ENCODE measurements at places on chromosomes 6 and 20. TPM values are rescaled to one million over a fixed set of nuclear protein-coding genes. Genes with fewer than 3 reads are reported as not detected.

- no peak for DNase-seq
Measured at GRCh38 chr6:13851330-13851729, 37.0 kb upstream of the MCUR1 start.

The ANKEF1 gene
- 7.7 TPM for polyA plus RNA-seq

The HLA-DOA gene
- polyA plus RNA-seq: not detected

DNA sequence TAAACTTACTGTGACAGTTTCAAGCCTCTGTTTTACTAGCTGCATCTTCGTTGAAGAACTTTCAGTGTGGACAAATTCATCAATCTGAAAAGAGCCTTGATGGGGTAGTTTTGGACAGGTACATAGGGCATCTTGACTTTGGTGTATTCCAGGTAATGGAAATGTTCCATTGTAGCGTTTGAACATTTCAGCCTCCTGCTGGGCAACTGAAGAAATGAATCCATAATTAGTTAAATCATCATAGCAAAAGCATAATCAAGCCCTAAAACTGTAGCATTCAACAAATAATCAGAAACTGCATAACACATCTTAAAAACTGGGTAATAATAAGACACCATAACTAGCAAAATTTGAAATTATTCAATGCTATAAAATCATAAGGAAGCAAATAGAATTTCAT lies 86.2 kb downstream of the AHI1 start:
- DNase-seq: no peak

DNA sequence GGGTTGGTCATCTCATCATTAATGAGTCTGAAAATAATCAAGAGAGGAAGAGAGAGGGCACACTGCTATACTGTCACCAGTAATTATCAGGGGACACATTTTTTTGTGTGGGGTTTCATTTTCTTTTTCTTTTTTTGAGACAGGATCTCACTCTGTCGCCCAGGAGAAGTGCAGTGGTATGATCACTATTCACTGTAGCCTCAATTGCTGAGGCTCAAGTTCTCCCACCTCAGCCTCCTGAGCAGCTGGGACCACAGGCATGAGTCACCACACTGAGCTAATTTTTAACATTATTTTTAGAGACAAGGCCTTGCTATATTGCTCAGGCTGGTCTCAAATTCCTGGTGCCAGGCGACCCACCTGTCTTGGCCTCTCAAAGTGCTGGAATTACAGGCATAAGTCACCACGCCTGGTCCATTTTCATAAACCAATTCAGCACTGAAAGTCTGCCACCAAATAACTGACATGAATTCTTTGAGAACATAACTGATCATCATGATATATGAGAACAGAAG lies 43.3 kb downstream of the EPHA7 start:
- no peak for DNase-seq

GRCh38 chr20:2888224-2888955 lies 15.1 kb downstream of the PTPRA start:
- DNase-seq: no peak

DNA sequence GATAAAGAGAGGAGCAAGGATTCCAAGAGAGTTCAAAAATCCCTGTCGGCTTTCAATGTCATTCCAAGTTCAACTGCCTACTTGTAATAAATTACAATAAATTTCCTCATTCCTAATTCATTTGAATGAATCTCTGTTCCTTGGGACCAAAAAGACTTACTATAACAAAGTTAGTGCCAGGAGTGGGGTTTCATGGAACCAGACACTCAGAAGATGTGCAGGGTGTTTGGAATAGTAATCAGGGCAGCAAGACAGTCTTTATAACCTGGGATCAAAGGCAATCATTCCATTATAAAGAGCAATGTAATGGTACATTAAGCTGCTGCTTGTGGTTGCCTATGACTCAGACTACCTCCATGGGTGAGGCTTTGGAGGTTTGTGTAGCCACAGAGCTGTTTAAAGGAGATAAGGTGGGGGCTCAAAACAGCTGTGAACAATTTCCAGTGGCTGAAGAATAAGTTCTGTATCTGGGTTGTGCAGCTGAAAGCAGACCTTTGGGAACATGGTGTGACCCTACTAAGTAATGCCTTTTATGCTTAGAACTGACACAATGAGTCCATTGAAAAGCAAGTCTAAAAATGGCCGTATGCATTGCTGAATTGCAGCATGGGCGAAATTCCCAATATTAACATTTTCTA lies 159.9 kb downstream of the LINC00237 start:
- DNase-seq: no peak

GRCh38 chr6:139863964-139864363 lies 489.5 kb upstream of the CITED2 start:
- DNase-seq: no peak

- no peak for DNase-seq
Measured at GRCh38 chr6:26240157-26241032, 124.6 kb upstream of the BTN3A2 start.

DNA sequence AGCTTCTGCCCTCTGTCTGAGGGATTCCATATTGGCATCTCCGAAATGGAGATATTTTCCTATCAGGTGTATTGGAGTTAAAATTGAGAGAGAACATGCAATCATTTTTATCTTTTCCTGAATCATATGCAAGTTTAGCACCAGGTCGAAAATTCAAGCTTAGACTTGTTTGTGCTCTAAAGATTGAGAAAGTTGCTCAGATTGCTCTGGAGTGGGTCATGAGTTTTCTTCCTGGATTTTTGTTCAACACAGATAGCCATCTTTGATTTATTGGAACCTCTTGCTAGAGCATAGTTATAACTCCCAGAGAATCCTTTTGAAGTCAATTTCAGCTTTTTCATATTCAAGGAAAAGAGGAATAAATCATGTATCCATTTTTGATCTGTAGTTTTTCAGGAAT lies 373.5 kb upstream of the FLRT3 start:
- DNase-seq: peak; percentile 41

- no peak for DNase-seq
Measured at GRCh38 chr6:119614138-119614537, 264.6 kb upstream of the MAN1A1 start.

DNA sequence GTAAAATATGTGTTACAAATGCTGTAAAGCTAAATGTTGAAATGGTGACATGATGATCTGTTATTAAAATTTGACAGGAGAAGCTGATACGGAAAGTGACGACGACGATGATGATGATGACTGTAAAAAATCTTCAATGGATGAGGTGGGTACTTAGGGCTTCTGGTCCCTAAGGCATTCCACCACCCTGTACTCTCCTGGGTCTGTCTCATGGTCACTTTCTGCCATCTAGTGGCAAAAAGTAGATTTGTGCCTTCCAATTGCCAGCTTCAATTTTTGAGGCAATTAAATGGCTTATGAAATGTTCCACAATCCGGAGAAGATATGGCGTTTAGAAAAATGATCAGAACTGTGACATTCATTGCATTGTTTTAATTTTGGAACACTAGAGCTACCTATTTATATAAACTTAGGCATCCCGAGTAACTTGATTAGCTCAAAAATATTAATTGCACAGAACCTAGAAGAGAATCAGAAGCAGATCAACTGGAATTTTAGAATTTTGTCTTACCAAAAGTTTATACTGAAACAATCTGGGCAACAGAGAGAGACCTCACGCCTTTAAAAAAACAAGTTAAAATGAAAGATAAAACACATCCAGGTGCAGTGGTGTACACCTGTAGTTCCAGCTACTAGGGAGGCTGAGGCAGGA lies 346.5 kb upstream of the PLCB4 start:
- peak; percentile 7 for DNase-seq
